ENCODE measurements at places on chromosomes 1 and 21.
A peak's percentile ranks its signal among the peaks of the same experiment; 100 is the strongest.

DNA sequence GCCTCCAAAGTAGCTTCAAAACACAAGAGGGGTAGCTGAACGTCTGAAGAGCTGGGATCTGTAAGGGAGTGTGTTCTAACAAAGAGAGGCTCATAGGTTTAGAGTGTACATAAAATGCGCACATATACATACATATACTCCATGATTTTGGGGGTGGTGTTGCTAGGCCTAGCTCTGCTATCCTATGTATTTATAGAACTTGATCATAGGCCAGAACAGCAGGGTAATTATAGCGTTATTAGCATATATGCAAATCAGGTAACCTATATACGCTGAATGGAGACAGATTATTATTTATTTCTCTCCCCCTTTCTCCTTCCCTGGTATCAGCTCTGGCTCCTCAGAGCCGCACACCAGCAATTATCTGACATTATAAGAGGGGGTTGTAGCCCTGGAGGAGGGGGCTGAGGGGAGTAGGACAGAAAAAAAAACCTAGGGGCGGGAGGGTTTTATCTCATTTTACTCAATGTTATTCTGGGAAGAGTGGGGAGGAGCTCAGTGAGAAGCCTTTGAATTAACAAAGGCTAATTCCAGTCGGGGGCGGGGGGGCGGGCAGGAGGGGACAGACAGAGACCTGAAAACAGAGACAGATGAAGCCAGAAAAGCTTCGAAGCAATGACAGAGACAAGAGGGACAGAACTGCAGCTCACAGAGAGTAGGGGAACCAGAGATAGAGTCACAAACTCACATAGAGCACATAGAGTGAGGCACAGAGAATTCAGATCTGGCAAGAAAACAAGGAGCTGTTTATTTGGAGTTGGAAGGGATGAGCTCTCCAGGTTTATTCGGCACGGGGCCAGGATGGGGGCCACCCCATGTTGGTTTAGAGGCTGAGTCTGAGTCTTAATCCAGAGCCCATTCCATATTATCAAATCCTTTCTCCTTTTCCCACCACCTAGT is 63.0 kb downstream of the RHBG start:
- DNase-seq = no peak

GRCh38 chr1:245987219-245987545 is 519.9 kb downstream of the SMYD3 start:
- no peak for DNase-seq

- no peak for DNase-seq
These were observed 10.0 kb downstream of the ARID1A start for GRCh38 chr1:26705788-26706311.

- DNase-seq = no peak
These were observed 12.2 kb downstream of the SH3BP5L start for GRCh38 chr1:248813546-248813945.

DNA sequence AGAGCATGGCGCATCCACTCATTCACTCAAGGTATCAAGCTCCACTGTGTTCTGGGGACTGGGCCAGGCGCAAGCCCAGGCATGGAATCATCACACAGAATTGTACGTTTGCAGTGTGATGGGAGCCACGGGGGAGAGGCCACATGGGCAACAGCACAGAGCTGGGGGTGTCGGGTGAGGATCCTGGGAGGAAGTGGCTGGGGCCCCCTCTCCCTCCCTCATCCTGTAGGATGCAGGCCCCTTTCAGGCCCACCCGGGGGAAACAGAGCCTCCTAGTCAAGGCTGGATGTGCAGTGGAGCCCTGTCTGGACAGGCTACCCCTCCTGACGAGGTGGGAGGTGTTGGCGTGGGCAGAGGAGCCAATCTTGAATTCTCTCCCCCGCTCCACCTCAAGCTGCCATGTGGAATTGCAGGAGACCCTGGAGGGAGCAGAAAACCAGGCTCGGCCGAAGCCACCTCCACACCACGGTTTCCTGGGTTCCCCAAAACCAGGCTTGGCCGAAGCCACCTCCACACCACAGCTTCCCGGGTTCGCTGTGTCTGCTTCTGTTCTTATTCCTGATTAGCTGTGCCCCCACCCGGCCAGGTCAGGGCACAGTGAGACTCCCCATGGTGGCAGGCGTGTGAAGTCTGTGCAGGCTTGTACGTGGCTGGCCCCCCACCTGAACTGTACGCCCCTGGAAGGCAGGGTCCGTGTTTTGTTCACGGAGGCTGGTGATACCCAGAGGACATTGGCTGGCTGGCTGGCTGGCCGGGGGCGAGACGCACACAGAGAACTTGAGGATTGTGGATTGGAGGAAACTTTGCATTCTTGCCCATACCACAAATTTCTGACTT is 4.2 kb upstream of the C1orf174 start:
- DNase-seq = no peak

DNA sequence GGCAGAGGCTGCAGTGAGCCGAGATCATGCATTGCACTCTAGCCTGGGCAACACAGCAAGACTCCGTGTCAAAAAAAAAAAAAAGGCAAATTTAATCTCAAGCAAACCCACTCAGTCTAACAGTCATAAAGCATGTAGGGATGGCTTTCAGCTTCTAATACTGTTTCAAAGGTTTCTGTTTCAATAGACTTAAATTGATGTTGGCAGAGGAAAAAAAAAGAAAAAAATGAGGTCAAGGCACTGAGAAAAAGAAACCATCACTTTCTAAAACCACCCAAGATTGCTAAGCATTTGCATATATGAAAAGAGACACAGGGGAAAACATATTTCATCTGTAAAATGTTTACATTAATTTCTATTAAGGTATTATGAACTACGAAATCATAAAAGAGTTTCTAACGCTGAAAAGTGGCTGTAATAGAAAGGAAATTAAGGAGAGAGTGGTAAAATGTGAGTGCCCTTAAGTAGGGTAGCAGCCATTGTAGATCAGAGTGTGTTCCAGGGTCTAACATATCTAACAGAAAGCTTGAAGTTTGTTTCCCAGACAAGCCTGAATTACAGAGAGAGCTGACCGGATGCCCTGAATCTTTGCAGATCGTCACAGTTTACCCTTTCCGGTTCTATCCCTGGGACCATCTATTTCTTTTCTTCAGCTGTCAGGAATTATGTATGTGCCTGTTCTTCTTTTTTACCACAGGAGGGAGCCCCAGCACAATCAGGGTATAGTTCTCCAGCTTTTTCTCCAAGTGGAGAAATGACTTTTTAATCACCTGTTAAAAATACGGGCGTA is 70.0 kb downstream of the PLD5 start:
- DNase-seq = peak; percentile 3

GRCh38 chr1:89908672-89909436 is 86.1 kb upstream of the ZNF326 start:
- DNase-seq = no peak

DNA sequence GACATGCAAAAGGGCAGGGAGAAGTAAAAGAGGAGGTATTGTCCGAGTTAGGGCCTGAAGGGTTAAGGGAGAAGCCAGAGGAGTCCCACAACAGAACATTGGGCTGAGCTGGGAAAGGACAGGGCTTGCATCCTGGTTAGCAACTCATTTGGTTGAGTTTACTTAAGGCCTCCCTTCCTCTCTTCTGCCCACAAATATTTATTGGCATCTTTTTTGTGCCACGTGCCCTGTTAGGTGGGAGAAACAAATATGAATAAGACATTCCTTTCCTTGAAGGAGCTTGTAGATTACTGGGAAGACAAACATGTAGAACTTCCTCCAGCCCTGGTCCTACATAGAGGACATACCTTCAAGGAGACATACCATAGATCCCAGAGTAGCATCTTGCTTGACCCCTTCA is 53.0 kb upstream of the PRELP start:
- no peak for DNase-seq

DNA sequence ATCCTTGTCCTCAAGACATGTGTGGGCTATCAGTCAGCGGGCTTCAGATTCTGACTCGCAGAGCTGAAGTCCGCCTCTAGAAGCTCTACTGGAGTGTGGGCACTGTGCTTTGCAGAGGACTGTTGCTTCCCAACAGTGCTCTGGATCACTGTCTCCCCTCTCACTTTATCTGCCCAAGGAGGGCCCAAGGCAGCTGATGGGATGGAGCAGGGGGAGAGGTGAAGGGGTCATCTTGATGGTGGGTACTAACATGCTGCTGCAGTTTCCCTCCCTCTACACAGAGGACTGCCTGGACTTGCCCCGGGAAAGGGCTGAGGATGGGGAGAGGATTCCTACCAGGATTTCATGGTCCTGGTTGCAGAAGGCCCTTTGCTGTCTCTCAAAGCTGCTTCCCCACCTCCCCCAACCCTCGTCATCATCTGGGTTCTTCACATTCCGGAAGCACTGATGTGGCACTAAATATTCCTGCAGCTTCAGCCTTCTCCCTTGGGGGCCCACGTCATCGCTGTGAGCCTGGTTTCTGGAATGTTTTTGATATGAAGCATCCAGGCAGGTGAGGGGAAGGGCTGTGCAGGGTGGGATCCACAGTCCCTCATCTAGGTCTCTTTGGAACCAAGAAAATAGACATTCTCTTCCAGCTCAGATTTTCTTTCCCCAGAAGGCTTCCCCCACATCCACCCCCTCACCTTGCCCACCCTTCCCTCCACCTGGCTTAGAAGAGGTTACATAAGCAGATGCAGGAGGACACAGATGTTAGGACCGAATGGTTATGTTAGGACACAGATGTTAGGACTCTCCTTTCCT is 23.2 kb downstream of the NUAK2 start:
- peak; percentile 89 for DNase-seq

- no peak for DNase-seq
These were observed 163.0 kb downstream of the SYT2 start for GRCh38 chr1:202547215-202547614.

- no peak for DNase-seq
These were observed 18.7 kb downstream of the SLC19A1 start for GRCh38 chr21:45523411-45524101.

GRCh38 chr1:205273551-205273982 is 45.8 kb downstream of the TMCC2 start:
- DNase-seq = peak; percentile 48

DNA sequence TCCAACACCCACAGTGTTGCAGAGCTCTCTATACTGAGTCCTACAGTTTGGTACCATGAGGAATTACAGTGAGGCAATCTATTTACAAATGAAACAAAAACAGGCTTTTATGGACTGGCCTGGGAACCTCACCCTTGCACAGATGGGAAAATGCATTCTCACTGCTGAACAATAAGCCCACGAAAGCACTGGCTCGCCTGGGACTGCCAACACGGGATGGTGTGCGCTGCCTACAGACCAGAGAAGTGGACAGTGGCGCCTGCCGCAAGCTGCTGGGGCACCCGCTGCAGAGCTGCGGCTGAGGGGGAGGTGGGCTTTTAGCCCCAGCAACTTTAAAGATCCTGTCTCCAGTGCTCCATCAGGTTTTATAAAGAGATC is 28.5 kb upstream of the ABCG1 start:
- DNase-seq = no peak

DNA sequence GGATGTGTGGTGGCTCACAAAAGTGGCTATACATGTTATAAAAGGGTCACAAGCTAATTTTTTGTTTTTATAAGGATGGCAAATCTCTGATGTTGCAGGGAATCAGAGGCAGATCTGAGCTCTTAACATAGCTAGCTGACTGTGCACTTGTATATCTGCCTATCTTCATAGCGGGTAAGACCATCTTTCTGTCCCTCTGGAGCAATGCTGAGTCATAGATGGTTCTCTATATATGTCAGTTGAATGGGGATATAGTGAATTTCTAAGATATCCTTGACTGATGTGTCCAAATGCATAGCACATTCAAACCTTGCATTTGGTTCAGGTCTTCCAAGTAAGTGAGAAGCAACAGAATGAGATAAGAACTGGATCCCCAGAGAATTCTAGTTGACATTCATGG is 272.6 kb upstream of the PROX1 start:
- DNase-seq = no peak

GRCh38 chr1:31802190-31803150 is 13.4 kb downstream of the SPOCD1 start:
- DNase-seq = no peak

- no peak for DNase-seq
These were observed 22.8 kb upstream of the RXRG start for GRCh38 chr1:165467706-165468105.

- no peak for DNase-seq
These were observed 201.8 kb downstream of the DYRK1A start for GRCh38 chr21:37568415-37568814.

DNA sequence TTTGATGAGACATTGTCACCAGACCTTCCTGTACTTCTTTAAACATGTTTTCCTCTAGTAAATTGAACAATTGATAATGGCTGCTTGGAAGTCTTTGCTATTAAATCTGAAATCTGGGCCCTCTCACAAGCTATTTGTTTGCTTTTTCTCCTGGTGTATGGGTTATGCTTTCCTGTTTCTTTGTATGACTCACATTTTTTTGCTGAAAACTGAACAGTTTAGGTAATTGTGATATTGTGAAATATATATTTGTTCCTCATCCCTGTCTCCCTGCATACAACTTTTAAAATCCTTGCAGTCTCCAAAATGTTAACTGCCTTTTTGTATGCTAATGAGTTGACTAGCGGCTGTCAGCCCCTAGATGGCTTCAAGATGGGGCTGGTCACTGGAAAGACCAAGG is 61.6 kb downstream of the MAP3K21 start:
- no peak for DNase-seq

DNA sequence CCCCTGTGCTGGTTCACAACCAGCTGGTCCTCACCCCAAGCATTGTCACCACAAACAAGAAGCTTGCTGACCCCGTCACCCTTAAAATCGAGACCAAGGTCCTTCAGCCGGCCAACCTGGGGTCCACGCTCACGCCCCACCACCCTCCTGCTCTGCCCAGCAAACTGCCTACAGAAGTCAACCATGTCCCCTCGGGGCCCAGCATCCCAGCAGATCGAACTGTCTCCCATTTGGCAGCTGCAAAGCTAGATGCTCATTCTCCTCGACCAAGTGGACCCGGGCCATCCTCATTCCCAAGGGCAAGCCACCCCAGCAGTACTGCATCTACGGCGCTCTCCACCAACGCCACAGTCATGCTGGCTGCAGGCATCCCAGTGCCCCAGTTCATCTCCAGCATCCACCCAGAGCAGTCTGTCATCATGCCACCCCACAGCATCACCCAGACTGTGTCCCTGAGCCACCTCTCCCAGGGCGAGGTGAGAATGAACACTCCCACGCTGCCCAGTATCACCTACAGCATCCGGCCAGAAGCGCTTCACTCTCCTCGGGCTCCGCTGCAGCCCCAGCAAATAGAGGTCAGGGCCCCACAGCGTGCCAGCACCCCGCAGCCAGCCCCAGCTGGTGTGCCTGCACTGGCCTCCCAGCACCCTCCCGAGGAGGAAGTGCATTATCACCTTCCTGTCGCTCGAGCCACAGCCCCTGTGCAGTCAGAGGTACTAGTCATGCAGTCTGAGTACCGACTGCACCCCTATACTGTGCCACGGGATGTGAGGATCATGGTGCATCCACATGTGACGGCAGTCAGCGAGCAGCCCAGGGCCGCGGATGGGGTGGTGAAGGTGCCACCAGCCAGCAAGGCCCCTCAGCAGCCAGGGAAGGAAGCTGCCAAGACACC is 40.6 kb downstream of the ZBTB17 start:
- no peak for DNase-seq

- DNase-seq = no peak
These were observed 65.9 kb downstream of the AGPAT3 start for GRCh38 chr21:43930848-43931375.

- no peak for DNase-seq
These were observed 71.0 kb downstream of the FOXD2 start for GRCh38 chr1:47508702-47509431.

- DNase-seq = no peak
These were observed 51.0 kb downstream of the KCNK2 start for GRCh38 chr1:215133532-215133931.
